ENCODE measurements at places on chromosomes 7 and 10. TPM values are rescaled to one million over a fixed set of nuclear protein-coding genes. Genes with fewer than 3 reads are reported as not detected.

Gene GBX1
- not detected for total RNA-seq

Gene GALNT17
- total RNA-seq: 47.0 TPM

Gene TRIM50
- total RNA-seq: not detected

Gene LCOR
- 25.5 TPM for total RNA-seq

Gene IFIT1B
- not detected for total RNA-seq

Gene CAV1
- total RNA-seq: 22.8 TPM

Gene HYAL4
- not detected for total RNA-seq

Gene STARD3NL
- 33.1 TPM for total RNA-seq

Gene PAX4
- not detected for total RNA-seq

Gene EN2
- not detected for total RNA-seq

Gene LBX1
- total RNA-seq: not detected

Gene LDB3
- 0.43 TPM for total RNA-seq

Gene HABP2
- not detected for total RNA-seq

Gene C10orf95
- total RNA-seq: 0.44 TPM

Gene MGAM2
- total RNA-seq: not detected

Gene STEAP4
- total RNA-seq: not detected

Gene PON3
- total RNA-seq: not detected

GRCh38 chr7:143202161-143202560, 18.9 kb downstream of the TAS2R39 start:
- DNase-seq: no peak

DNA sequence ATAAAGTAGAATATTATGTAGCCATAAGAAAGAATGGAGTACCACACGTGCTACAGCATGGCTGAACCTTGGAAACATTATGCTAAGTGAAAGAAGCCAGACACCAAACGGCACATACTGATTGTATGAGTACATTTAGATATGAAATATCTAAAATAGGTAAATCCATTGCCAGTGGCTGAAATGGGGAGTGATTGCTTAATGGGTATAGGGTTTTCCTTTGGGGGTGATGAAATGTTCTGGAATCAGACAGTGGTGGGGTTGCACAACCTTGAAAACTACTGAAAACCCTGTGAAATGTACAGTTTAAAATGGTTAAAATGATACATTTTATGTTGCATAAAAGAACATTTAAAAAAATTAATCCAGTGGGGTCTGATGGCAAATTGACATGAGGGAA, 667.9 kb downstream of the AUTS2 start:
- no peak for DNase-seq

GRCh38 chr10:101301111-101301731, 52.7 kb upstream of the BTRC start:
- DNase-seq: peak; percentile 70

GRCh38 chr10:128879441-128880140, 587.5 kb upstream of the MGMT start:
- DNase-seq: no peak

DNA sequence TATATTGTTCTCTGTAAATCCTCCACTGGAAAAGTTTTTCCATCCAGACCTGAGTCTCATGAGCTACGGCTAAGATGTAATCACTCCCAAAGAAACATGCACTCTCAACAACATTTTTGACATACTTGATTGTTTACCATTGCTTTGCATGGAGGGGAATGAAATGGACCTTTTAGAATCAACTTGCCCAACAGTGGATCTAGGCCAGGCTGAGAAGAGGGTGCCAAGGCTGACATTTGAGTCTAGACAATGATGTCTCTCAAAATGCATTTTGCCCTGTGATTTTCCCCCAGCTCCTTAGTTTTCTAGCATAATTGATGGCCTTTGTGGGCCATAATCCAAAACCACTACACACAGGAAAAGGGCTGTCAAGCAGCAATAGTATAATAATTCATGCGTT, 297.9 kb upstream of the KLF6 start:
- DNase-seq: no peak

DNA sequence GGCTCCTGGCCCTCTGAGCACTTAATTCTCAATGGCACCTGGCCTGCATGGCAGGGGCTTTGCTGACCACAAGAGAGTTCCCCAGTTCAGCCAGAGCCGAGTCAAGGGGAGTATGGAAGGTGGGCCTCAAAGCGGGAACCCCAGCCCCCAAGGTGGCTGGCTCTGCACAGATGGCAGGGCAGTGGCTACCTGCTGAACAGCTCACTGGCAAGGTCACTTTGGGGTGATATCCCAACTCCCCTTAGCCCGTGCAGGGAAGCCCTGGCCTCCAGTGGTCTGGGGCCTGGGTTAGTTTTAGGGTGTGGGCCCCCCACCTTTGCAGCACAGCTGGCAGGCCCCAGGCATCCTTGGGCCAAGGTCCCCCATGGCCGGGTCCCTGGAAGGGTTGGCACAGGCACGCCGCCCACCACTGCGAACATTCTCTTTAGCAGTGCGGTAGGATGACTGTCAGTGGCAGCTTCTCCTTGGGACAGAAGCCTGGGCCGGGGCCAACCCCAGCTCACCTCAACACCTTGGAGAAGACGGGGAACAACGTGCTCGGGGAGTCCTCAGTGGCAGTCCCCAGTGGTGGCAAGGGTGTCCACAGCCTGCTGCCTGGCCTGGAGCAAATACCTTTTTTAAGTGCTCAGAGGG, 36.8 kb downstream of the PPIF start:
- no peak for DNase-seq

DNA sequence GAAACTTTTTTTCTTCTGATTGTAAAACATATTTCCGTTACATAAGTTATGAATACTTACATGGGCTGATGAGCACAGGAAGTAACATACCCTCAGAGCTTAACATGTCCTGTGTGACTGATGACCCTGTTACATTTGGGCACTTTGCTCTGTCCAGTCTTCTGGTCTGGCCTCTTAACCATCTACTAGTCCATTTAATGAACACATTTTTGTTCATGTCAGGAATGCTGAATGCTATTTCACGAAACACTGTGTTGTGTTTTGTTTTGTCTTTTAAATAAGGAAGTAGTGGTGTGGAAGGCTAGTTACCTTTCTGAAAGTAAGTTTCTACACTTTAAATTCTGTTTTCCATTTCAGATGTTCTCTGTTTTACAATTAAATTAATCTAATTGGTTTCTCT, 77.7 kb downstream of the RBM33 start:
- DNase-seq: no peak

DNA sequence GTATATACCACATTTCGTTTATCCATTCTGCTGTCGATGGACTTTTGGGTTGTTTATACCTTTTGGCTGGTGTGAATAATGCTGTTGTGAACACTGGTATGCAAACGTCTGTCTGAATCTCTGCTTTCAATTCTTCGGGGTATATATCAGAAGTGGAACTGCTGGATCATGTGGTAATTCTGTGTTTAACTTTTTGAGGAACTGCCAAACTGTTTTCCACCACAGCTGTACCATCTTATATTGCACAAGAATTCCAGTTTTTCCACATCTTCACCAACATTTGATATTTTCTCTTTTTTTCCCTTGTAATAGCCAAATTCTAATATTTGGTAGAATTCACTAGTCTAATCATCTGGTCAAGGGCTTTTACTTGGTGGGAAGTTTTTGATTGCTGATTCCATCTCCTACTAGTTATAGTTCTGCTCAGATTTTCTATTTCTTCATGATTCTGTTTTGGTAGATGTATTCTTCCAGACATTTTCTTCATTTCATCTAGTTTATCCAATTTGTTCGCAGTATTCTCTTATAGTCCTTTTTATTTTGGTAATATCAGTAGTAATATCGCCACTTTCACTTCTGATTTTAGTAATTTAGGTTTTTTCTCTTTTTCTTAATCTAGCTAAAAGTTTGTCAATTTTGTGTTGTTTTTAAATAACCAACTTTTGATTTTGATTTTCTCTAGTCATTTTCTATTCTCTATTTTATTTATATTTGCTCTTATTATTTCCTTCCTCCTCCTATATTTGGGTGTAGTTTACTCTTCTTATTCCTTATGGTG, 271.2 kb downstream of the ZEB1 start:
- no peak for DNase-seq

DNA sequence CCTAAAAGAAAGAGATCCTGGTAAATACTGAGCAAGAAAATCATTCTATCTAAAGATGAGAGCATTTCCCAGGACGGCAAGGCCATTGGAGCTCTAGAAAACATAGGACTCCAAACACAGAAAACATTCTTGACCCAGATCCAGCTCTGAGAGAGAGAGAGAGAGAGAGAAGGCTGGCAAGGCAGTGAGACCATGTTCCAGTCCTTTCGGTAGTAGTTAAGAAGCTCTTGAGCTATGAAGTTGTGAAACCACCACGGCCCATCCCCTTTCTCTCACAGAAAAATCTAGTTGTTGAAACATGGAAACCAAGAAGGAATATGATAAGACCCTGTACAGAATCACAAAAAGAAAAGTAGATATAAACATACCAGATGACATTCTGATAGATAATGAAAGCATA, 212.4 kb upstream of the NPSR1 start:
- DNase-seq: no peak

GRCh38 chr10:71419002-71419540, 22.4 kb downstream of the CDH23 start:
- no peak for DNase-seq

- DNase-seq: no peak
Measured at GRCh38 chr7:152059311-152059710, 33.8 kb downstream of the GALNT11 start.

DNA sequence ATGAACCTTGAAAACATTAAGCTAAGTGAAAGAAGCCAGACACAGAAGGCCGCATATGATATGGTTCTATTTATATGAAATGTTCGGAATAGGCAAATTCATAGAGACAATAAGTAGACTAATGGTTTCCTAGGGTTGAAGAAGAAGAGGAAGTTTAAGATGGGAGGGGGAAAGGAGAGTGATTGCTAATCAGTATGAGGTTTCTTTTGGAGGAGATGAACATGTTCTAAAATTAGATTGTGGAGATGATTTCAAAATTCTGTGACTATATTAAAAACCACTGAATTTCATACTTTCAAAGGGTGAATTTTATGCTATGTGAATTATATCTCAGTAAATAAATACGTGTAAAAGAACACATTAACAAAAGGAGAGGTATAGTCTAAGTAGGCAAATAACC, 176.4 kb upstream of the HPS1 start:
- DNase-seq: no peak

DNA sequence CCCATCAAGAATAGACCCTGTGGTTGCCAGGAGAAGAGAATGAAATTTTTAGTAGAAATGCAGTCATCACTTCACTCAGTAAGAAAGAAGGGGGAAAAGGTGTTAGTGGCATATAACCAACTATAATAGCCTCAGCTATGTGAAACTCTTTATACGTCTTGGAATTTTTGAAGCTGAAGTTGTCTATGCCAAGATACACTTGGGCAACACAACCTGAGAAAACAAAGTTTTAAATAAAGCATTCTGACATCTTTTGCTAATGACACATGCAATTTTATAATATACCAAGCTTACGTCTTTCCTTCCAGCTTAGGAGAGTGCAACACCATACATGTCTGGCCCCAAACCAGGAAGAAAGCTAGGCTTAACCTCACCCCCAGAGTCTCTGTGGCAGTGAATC, 40.8 kb upstream of the ZNF438 start:
- no peak for DNase-seq

GRCh38 chr7:98066208-98066607, 40.5 kb upstream of the LMTK2 start:
- DNase-seq: no peak

- no peak for DNase-seq
Measured at GRCh38 chr10:118342638-118343020, 505 bp upstream of the FAM204A start.

GRCh38 chr10:63365976-63366765, 99.6 kb downstream of the JMJD1C start:
- no peak for DNase-seq

DNA sequence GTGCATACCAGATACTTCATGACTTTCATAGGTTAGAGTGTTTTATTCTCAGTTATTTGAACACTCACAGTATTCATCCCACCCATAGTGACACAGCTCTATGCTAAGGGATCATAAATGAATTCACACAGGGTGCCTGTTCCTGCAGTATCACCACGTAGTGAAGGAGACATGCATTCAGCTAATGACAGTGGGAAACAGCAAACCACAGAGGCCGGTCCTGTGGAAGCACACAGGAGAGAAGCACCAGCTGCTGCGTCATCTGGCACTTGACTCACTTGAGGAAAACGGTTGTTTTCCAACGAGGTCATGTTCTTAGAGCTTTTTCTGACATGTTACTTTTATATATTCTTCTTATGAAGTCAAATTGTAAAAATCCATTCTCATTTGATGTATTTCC, 73.0 kb downstream of the UBE3C start:
- DNase-seq: no peak

GRCh38 chr7:69457595-69458504, 140.4 kb upstream of the AUTS2 start:
- DNase-seq: no peak

DNA sequence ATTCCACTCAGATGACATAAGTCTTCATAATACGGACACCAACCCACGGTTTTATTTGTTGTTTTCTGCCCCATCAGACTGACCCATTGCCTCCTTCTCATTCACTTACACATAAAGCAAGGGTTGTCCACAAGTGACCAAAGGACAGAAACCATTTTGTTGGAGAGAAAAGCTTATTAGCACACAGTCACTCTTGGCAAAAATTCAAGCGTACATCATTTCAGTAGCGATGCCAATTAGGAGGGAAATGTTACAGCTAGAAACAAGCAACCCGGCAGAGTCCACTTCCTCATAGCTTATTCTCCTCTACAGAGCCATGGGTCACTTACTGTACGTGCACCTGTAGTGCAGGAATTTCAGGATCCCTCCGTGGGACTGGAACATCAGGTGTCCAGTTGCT, 23.0 kb downstream of the ABLIM1 start:
- DNase-seq: no peak

DNA sequence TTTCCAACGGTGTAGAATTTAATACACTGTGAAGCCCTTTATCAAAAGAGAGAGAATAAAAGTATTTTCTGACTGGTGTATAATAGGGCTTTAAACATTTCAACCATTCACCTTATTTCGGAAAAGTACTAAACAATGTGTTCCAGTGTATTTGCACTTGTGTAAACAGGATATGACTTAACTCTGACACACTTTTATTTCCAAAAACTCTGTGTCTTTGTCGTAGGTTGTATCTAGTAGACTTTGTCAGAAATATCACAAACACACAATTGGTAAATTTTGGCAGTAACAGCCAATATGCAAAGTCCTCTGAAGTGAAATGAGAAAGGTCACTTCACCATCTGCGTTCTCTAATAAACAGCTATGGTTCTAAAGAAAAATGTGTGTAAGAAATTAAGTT, 10.3 kb upstream of the TSPAN13 start:
- no peak for DNase-seq

DNA sequence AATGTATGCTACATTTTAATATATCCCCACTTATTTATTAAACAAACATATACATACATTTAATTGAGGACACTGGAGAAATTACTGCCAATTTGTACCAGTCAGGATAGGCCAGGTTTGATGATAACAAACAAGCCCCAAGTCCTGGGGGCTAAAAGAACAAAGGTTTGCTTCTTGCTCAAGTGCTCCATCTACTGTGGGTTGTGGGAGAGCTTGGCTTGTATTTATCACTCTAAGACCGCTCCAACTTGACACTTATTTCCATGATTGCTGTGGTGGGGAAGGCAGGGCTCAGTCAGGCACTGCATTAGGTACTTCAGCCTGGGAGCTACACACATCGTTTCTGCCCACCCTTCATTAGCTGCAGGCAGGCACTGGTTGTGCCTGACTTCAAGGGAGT, 136.6 kb upstream of the ZNF32 start:
- DNase-seq: no peak

GRCh38 chr7:16626388-16626787, 19.2 kb downstream of the ANKMY2 start:
- DNase-seq: no peak

- no peak for DNase-seq
Measured at GRCh38 chr10:117239721-117240620, 943 bp upstream of the SLC18A2 start.

GRCh38 chr10:88642209-88642608, 22.0 kb upstream of the LIPF start:
- DNase-seq: no peak

All from H1 (cell line).